ENCODE measurements at places on chromosomes 13 and 19.

GRCh38 chr13:40478775-40479174, 187.7 kb downstream of the FOXO1 start:
- no peak for DNase-seq

DNA sequence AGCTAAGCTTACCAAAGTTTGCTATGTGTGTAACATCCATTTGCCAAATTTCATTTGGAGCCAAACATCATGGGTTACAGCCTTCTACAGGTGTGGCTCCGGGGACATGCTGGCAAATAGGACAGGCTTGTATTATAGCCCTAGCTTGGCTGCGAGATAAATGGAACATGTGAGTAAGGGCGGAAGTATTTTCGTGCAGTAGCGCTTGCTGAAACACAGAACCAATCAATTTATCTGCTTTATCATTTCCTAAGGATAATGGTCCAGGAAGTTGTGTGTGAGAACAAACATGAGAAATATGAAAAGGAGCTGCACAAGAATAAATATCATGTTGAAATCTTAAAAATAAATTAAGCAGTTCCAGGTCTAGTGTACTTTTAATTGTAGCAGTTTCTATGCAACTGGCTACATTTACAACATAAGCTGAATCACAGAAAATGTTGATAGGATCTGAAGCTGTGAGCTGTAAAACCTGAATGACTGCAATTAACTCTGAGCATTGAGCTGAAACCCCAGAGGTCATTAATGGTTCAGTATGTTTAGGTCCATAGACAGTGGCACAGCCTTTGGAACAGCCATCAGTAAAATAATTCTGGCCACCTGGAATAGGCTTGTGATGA, 22.2 kb upstream of the ZNF100 start:
- no peak for DNase-seq

DNA sequence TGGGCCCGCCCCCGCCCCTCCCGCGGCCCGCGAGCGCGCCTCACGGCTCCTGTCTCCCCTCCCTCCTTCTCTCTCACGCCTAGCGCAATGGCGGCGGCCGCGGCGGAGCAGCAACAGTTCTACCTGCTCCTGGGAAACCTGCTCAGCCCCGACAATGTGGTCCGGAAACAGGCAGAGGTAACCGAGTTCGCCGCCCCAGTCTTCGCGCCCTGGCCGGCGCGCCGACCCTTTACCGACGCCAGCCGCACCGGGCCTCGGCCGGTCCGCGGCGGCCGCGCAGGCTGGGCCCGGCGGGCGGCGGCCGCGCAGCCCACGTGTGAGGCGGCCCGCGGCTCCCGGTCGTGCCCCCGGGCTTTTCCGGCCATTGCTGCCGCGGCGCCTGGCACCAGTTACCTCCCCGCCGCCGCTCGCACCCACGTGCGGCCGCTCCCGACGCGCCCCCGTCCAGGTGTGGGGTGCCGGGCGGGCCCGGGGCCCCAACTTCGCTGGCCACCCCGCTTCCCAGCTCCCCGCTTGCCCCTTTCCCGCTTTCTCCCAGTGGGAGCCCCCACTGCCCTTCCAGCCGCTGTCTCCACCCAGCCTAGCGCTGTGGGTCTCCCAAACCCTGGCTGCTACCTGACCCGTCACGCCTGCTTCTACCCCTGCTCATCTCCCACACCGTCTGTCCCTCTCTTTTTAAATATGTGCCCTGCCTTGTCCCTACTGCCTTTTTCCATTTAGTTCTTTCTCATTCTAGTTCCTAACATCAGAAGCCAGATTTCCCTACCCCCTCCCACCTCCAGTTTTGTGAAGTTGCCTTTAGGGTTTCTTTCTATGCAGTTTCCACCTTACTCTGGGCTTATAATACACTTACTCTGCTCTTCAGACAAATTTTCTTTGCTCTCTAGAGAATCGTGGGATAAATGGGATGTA, 23.4 kb downstream of the IPO5 start:
- DNase-seq = no peak

- no peak for DNase-seq
These were observed 731.5 kb downstream of the SLITRK1 start for GRCh38 chr13:83150616-83151307.

DNA sequence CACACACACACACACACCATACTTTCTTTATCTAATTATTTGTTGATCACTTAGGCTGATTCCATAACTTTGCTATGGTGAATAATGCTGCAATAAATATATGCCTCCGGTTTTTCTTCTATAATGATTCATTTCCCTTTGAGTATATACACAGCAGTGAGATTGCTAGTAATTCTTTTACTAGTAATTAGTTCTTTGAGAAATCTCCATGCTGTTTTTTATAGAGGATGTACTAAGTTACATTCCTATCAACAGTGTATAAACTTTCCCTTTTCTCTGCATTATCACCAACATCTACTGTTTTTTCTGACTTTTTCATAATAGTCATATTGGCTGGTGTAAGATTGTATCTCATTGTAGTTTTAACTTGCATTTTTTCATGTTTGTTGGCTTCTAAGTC, 1405.1 kb downstream of the PCDH9 start:
- no peak for DNase-seq

DNA sequence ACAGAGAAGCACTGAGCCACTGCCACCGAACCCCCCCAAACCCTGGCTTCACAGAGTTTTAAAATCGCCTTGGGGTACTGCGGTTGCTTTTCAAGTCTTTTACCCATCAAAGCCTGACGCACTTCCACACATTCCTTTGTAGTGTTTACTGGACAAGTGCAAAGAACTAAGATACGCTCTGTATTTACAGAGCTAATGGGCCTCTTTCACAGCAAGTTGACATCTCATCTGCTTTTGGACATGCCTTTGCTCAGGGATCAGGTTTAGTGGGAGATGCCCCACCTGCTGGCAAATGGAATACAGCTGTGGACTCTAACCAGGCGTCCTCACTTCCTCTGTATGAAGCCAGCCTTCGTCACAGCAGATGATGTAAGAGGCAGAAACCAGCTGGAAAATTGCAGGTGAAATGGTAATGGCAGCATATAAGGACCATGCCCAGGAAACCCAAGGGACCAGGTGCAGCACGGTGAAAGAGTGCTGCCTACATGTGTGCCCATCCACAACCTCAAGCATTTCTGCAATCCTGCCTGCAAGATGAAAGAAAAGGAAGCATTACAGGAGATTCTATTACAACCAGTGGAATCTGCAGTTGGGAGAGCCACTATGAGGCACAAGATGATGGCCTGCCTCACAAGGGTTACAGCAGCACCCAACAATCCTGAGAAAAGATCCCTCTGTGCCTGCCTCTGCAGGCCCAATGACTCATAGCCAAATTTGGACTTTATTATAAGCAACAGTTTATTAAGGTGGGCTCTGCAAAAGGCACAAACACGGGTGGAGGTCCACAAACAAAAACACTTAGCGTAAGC, 34.7 kb downstream of the BRD4 start:
- DNase-seq = peak; percentile 45

GRCh38 chr13:89783221-89783755, 1564.2 kb upstream of the MIR17HG start:
- DNase-seq = no peak

DNA sequence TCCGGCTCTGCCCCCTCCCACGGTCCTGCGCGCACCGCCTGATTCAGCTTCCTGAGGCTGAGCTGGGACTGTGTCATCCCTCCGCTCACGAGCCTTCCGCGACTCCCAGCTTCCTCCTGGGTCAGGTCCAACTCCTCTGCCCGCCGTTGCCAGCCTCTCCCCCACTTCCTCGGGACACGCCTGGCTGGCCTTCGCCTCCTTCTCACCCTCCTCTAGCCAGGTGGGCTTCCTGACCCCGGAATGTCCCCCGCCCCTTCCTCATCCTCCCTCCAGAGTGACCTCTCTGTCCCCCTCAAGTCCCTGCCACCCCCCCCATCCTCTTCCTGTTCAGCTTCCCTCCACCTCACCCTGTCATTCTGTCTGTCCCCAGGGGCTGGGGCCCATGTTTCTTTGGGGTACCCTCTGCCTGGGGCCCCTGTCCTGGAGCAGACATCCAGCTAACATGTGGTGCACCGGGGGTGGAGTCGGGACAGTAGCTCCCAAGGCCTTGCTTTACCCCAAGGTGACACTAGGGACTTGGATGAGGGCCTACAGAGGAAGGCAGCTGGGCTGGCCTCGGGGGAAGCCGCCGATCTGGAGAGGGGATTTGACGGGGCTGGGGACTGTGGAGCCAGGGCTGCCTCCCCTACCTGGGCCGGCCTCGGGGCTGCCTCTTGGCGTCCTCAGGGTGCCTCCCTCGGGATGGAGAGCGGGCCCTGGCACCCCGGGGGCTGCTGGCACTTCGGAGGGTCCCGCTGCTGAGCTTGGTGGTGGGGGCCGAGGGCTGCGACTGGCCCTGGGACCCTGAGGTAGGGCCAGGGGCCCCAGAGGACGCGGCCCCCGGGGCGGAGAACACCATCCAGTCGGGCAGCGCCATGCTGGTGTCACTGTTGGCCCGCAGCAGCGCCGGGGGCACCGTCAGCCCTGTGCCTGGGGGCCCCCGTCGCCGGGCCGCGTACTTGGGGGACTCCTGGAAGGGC, 16.5 kb downstream of the SHANK1 start:
- DNase-seq = no peak

DNA sequence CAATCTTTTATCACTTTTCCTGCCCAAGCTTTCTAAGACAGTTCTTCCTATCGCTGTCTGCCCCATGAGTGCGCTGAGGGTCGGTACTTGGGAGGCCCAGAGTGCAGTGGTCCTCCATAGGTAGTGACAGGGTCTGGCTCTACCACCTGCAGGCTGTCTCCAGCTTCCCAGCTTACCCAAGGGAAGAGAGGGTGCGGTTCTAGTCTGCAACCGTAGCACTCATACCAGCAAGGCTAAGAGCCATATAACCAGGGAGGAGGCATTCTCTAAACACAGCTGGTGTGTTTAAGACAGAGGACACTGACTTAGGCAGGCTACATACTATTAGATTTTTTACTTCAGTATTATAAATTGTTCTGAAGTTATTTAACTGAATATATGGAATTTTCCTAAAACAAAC, 8.2 kb downstream of the PROZ start:
- no peak for DNase-seq

DNA sequence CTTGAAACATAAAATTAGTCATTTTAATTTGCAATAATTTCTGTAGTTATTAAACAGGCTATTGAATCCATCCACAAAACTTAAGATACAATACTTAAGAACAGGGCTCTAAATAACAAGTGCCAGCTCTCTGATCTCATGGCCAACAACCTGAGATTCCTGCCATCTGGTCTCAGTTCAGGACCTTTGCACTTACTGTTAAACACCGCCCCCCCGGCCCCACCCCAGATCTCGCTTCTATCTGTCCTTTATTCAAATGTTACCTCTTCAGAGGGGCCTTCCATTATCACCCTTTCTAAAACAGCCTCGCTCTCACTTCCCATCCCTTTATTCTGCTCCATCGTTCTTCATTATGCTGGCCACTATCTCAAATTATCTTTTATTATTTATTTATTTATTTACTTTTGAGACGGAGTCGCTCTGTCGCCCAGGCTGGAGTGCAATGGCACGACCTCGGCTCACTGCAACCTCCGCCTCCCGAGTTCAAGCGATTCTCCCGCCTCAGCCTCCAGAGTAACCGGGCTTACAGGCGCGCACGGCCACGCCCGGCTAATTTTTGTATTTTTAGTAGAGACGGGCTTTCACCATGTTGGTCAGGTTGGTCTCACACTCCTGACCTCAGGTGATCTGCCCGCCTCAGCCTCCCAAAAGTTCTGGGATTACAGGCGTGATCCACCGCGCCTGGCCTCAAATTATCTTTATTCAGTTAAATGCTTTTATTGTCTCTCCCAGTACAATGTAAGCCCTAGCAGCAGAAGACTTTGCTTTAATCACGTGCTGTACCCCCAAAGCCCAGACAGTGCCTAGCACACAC, 838 bp upstream of the SNRNP70 start:
- DNase-seq = no peak

DNA sequence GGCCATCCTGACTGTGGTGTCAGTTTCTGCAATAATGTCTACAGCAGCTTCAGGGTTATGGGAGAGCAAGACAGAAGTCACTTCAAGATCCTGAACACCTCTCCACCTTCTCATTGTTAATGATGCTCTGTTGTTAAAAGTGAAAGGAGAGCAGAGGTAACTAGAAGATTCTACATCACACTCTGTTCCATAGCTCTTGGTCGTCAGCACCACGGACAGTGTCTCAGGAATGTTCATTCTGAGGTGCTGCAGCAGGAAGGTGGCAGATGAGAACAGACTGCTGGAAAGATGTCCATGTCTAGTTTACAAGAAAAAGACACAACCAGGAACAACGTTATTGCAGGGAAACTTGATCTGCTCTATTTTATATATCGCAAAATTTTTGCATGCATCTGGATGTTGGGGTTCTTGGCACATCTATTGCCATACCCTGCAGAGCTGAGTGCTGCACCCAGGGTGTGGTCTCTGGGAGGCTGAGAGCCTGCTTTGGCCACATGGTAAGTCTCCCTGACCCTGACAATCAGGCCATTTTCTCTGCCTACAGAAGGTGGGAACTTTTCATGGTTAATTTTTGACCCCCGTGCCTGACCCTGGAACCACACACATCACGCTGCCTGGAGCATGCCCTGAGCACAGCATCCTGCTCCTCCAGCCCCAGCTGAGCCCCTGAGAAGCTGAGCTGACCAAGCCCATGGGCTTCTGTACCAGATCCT, 12.7 kb downstream of the CEACAM21 start:
- no peak for DNase-seq

GRCh38 chr19:46812977-46813838, 24.8 kb upstream of the SLC1A5 start:
- DNase-seq = no peak

GRCh38 chr13:97221989-97222700, at the start of gene MBNL2:
Gene MBNL2, plus strand, starts transcription at chr13:97222333. Its CDS starts 53,903 bp downstream, at chr13:97276236.
- DNase-seq = peak; percentile 89

GRCh38 chr13:81683521-81683920, 1342.6 kb upstream of the SPRY2 start:
- no peak for DNase-seq

DNA sequence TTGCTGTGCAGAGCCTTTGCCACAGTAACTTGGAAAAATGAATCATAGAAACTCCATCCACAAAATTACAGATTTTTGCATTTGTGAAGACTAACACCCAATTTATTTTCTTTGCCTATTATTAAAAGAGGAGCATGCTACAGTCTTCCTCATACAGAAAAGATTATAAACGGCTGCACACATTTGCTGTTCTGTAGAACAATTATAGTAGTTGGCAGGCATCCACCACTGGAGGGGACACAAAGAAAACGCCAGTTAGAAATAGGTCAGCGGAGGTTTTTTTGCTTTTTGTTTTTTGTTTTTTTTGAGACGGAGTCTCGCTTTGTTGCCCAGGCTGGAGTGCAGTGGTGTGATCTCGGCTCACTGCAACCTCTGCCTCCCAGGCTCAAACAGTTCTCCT, 51.6 kb downstream of the SACS start:
- DNase-seq = no peak

DNA sequence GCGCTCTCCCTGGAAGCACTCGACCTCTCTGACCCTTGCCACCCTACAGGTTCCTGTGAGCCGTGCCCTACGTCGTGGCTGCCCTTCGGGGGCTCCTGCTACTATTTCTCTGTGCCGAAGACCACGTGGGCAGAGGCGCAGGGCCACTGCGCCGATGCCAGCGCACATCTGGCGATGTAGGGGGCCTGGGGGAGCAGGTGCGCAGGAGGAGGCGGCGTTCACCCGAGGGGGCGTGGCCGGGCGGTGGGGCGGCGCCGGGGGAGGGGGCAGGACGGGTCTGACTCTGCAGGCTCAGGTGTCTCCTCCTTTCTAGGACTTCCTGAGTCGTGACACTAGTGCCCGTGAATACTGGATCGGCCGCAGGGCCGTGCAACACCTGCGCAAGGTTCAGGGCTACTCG, 26.4 kb downstream of the CLEC4M start:
- no peak for DNase-seq

- no peak for DNase-seq
These were observed 102.9 kb downstream of the FOXO1 start for GRCh38 chr13:40563350-40564125.

- DNase-seq = no peak
These were observed 235.8 kb downstream of the EFNB2 start for GRCh38 chr13:106299621-106300020.
